ENCODE measurements at places on chromosomes 2 and 18.

- DNase-seq, result peak; percentile 31
Measured at GRCh38 chr2:223055836-223056235, 3.8 kb downstream of the KCNE4 start.

- DNase-seq, result no peak
Measured at GRCh38 chr18:2853926-2854664, 7.3 kb downstream of the EMILIN2 start.

DNA sequence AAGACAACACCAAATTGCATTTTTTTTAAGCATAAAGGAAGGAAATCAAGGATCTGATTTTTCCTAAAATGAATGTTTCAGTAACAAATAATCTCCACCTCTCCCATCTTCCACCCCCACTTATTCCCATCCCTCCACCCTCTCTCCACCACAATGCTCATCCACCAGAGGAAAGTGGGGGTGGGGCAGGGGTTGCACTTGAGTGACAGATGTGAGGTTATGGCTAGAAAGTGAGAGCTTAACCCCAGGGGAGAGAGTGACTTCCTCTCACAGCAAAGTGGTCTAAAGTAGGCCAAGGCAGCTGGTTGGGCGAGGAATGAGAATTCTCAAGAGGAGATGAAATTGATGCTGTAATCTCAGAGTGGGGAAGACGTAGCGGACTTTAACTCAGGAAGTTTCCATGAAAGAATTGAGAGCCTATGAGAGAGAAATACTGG, 104.7 kb downstream of the HNRNPLL start:
- no peak for DNase-seq

- no peak for DNase-seq
Measured at GRCh38 chr18:63818212-63818611, 43.0 kb downstream of the SERPINB7 start.

DNA sequence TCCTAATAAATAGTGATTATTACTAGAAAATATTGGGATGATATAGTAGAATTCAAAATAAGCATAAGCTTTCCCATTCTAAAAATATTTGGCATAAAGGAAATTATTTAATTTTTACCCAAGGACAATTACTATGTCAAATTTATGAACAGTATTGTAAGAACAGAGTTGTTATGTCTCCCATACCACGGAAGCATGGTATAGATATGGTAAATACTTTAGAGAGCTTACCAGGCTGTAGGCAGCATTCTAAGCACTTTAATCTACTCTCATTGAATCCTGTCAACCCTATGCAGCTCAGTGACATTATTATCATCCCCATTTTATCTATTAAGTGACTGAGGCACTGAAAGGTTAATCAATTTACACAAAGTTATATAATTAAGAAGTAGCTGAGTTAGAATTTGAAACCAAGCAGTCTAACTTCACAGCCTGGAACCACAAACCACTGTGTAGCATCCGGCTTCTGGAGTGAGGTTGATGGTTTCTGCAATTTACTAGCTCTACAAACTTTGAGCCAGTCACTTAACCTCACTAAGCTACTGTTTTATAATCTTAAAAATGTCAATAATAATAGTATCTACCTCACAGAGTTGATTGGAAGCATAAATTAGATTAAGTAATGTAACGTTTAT, 323.7 kb downstream of the ARHGAP15 start:
- DNase-seq, result no peak

DNA sequence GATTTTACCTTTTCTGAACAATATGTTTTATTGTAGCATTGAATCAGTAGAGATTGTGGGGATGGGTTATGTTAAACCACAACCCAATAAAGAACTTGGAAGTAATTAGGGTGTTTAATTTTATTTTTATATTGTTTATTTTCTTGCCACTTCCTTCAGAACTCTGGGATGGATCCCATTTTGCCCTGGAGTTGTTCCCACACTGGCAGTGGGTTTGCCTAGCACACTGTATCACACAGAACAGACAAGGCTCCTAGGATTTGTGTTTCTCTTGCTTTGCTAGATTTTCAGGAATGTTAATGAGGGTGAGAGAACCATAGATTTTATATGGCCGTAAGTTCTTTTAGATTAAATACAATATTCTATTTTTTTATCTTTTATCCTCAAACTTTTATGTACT, 59.0 kb downstream of the TANK start:
- no peak for DNase-seq

DNA sequence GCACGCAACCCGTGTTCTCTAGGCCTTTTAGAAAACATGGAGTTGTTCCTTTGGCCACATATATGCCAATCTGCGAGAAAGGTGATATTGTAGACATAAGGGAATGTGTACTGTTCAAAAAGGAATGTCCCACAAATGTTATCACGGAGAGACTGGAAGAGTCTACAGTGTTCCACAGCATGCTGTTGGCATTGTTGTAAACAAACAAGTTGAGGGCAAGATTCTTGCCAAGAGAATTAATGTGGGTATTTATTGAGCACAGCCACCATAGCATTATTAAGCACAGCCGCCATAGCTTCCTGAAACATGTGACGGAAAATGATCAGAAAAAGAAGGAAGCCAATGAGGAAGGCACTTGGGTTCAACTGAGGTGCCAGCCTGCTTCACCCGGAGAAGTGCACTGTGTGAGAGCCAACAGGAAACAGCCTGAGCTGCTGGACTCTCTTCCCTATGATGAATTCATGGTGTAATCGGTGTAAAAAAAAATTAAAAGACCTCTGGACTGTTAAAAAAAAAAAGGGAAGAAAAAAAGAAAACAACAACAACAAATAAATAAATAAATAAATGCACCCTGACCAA, 29.0 kb upstream of the REL start:
- no peak for DNase-seq

- DNase-seq, result no peak
Measured at GRCh38 chr2:35787302-35788031, 568.1 kb upstream of the CRIM1 start.

- DNase-seq, result no peak
Measured at GRCh38 chr2:219551441-219552381, 7.9 kb downstream of the TMEM198 start.

DNA sequence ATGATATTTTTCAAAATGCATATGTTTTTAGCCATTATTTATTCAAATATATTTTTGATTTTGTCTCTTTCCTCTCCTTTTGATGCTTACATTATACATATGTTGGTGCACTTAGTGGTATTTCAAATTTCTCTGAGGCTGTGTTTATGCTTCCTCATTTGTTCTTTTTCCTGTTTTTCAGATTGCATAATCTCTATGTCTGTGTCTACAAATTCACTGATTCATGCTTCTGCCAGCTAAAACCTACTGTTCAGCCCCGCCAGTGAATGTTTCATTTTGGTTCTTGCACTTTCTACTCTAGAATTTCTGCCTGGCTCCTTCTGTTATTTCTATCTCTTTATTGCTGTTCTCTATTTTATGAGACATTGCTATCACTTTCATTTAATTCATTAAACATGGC, 951.7 kb upstream of the CNTNAP5 start:
- DNase-seq, result no peak

DNA sequence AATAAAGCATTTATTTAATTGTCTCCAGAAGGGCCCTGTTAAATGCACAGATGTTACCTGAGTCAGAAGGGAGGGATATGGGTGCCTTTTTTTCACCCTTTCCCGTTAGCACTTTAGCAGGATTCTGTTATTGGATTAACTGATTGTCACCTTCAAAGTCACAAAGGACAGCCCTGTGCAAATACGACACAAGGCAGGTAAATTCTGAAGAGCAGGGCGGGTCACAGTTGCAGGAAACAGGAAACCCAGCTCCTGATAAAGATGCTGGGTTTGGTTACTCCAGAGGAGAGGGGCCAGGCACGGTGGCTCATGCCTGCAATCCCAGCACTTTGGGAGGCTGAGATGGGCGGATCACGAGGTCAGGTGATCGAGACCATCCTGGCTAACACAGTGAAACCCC, 11.4 kb upstream of the PKDCC start:
- DNase-seq, result no peak

GRCh38 chr2:168514692-168515091, 58.6 kb downstream of the CERS6 start:
- no peak for DNase-seq

DNA sequence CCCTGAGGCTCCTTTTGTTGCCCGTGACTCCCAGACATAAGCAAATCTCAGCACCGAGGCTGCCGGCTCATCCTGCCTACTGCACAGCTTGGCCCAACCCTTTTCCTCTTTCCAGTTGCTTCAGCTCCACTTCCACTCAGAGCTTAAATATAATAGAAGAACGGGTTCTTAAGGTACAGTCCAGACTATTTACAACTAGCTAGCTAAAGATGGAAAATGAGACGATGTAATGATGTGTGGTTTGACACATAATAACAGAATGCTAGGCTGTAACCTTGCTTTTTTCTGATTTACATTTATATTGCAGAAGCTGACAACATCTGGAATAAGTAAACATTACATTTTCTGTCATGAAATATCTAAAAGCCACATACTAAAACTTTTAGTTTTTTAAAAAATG, 26.9 kb upstream of the ATP9B start:
- DNase-seq, result no peak

GRCh38 chr2:19749507-19749836, 152.3 kb downstream of the TTC32 start:
- no peak for DNase-seq

- DNase-seq, result no peak
Measured at GRCh38 chr2:21841341-21841740, 717.6 kb downstream of the TDRD15 start.

DNA sequence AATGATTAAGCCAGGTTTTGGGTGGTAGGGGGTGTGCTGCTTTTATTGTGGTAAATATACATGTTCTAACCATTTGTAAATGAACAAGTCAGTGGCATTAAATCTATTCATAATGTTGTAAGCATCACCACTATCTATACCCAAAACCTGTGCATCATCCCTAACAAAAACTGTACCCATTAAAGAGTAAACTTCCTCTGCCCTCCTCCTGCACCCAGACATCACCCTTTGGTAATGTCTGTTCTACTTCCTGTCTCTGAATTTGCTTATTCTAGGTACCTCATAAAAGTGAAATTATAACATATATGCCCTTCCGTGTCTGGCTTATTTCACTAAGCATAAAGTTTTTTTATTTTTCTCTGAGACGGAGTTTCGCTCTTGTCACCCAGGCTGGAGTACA, 14.1 kb downstream of the RIF1 start:
- no peak for DNase-seq

- no peak for DNase-seq
Measured at GRCh38 chr2:149732730-149733290, 145.2 kb upstream of the MMADHC start.

DNA sequence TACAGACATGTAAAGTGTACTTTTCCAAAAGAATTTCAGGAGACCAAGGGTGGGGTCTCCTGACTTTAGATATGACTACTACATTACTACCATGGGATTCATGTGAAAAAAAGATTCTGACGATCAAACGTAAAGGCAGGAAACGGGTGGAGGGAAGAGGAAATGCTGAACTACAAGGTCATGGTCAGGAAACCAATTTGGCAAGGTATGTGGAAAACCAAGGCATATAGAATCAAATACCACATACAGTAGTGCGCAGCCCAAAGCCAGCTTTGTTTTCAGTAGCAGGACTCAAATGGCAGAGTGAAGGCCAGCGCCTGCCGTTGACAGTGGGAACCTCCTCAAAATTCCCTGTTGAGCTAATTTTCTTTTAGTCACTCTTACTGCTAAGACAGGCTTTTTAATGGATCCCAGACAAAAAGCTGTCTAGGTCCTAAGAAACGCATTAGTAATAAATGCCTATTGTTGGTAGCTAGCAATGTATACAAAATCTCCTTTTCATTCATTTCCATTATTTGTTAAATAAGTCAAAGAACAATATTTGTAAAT, 57.6 kb upstream of the SERTAD2 start:
- no peak for DNase-seq

DNA sequence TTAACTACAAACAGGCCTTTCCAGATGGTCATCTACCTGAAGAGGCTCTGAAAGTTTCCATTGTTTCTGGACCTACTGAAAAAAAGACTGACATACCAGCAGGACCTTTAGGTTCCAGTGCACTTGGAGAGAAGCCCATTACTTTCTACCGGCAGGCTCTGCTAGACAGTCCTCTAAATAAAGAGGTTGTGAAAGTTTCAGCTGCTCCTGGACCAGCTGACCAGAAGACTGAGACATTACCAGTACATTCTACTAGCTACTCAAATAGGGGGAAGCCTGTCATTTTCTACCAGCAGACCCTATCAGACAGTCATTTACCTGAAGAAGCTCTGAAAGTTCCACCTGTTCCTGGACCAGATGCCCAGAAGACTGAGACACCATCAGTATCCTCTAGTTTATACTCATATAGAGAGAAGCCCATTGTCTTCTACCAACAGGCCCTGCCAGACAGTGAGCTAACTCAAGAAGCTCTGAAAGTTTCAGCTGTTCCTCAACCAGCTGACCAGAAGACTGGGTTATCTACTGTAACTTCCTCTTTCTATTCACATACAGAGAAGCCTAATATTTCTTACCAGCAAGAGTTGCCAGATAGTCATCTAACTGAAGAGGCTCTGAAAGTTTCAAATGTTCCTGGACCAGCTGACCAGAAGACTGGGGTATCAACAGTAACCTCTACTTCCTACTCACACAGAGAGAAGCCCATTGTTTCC, 65.8 kb downstream of the ALMS1 start:
- no peak for DNase-seq

GRCh38 chr18:51757255-51757924, 559.9 kb upstream of the MEX3C start:
- no peak for DNase-seq

DNA sequence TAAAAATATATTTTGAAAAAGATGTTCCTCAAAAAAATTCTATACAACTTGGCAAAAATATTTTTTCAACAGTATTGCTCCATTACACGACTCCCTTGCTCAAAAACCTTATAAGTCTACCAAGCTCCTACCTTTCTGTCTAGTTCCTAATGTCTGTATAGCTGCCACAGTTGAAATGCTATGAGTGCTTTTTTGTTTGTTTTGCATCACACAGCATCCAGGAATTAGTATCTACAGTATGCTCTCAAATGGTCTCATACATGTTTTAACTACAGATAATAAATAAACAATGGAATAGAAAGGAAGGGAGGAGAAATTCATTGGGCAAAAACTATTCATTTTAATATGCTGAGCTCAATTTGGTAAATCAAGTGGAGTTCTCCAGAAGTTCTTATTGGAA, 17.3 kb downstream of the ACADL start:
- no peak for DNase-seq

DNA sequence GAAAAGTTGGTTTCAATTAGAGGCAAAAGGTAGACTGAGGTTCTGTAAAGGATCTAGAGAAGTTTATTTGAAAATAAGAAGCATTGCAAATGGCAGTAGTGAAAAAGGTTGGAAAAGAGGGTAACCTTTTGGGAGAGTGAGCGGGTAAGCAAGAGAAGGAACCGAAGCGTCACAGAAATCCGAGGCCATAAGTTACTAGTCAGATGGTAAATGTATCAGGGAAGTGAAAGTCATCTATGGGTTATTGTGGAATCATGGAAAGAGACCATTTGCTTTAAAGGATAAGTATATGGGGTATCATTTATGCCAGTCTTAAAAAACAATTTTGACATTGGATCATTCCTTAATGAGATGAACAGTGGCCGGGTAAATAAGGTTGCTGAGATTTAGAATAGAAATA, 30.5 kb downstream of the EML4 start:
- no peak for DNase-seq

GRCh38 chr2:112018846-112019245, 36.2 kb upstream of the TMEM87B start:
- no peak for DNase-seq

GRCh38 chr2:31066551-31066950, 71.7 kb downstream of the GALNT14 start:
- no peak for DNase-seq
